T-helper 17 cell (primary cell): ENCODE measurements at places on chromosomes 16 and 17. TPM values are rescaled to one million over a fixed set of nuclear protein-coding genes. Genes with fewer than 3 reads are reported as not detected.

GRCh38 chr17:70905796-70906195, 736.5 kb downstream of the KCNJ2 start:
- H3K36me3 ChIP-seq: no peaks in the 10 kb centered on the region
- DNase-seq: no peak
- no peak overlapping the region for H3K4me3 ChIP-seq
- no peaks in the 10 kb centered on the region for H3K27me3 ChIP-seq

UTS2R gene
- total RNA-seq: not detected

- H3K4me1 ChIP-seq: peaks cover 5% of the 10 kb centered on the region
- H3K36me3 ChIP-seq: no peaks in the 10 kb centered on the region
- no peak for DNase-seq
- H3K4me3 ChIP-seq: no peak overlapping the region
These were observed 6.1 kb upstream of the DRC7 start for GRCh38 chr16:57688487-57688986.

CTRL gene
- total RNA-seq: 6.7 TPM

DNA sequence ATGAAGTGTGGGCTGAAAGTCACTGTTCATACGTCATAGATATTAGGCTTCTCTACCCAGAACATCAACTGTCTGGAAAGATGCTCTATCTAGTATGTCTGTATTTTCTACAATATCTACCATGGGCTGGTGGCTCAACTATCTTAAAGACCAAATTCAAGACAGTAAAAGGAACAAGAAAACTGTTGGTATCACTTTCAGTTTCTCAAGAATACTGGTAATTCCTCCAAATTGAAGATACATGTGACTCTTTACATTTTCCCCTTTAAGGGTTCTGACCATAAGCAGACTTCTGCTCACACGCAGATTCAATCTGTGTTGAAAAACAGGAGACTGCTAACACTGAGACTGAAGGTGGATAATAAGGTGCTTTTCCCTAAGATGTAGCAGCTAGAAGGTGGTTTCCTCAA, 24.2 kb downstream of the XPO6 start:
- H3K4me3 ChIP-seq: peak overlapping the region; percentile 83
- no peak for DNase-seq
- H3K27ac ChIP-seq: peak overlapping the region; percentile 98
- H3K27me3 ChIP-seq: no peaks in the 10 kb centered on the region
- no peaks in the 10 kb centered on the region for H3K36me3 ChIP-seq

RNU2-1 gene
- 3,838 TPM for total RNA-seq

CHST4 gene
- total RNA-seq: not detected

DNA sequence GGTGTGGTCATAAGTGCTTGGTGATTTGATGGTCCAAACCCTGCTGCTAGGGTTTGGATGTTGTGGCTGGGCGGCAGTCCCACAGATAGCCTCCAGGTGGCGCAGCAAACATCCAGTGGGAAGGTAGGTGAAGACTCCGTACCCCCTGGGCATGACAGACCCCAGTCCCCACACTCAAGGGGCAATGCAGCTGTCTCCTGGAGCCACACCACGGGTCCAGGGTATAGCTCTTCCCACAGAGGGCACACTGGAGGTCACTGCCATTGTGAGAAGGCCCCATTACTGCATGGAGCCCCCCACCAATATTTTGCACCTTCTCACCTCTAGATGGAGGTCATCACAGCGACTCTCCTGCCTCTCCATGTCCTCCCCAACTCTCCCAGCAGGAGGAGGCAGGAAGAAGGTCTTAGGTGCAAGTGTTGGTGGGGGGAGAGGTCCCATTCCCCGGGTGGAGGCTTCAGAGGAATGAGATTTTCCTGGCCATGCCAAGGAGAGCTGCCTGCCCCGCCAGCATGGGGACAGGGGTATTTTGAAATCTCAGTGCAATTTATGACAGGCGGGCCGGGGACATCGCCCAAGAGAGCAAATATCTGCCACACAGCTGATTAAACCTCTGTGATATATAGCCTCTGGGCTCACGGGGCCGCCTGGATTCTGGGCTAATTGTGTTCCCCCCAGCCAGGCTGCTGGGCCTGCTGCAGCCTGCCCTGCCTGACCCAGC, 17.1 kb upstream of the C17orf113 start:
- H3K4me1 ChIP-seq: peaks cover 8% of the 10 kb centered on the region
- peaks cover 27% of the 10 kb centered on the region for H3K27me3 ChIP-seq

DNA sequence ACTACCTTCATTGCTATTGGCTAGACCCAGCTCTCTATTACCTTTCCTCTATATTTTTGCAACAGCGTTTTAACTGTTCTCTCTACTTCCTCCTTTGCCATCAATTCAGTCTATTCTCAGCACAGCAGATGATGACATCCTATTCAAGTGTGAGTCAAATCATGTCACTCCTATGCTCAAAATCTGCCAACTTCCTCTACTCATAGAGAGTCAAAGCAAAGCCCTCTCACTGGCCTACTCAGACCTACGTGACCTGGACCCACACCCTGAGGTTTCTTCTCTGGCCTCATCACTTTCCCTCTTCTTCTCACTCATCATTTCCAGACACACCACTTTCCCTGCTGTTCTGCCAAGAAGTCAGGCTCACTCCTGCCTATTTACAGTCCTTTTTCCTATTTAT, 289.0 kb upstream of the AXIN2 start:
- H3K27me3 ChIP-seq: no peaks in the 10 kb centered on the region
- no peaks in the 10 kb centered on the region for H3K36me3 ChIP-seq
- no peaks in the 10 kb centered on the region for H3K4me1 ChIP-seq
- H3K4me3 ChIP-seq: no peak overlapping the region
- H3K27ac ChIP-seq: no peak overlapping the region

ALOX12 gene
- 1.2 TPM for total RNA-seq
